Germinal center (tissue), 1 donor: ENCODE measurements at places on chromosomes 5 and 9.

- no peak for DNase-seq
Observed at GRCh38 chr9:133073086-133074014, 11.6 kb downstream of the CEL start.

DNA sequence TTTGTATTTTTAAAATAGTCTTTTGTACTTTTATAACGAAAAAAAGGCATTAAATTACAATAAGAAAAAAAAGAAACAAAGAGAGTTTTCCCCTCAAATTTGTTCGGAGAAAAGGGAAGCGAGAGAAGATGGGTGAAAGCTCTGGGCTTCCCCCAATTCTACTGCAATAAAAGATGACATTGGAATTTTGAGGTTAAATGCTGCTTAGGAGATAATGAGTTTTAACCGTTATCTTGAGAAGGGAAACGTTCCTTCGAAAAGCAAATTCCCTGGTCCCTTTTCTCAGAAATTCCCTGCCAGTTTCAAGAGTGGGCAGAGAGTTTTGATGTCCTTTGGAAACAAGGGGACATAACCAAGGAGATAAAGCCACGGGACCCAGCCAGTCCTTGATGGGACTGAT is 18.4 kb upstream of the ERGIC1 start:
- no peak for DNase-seq

DNA sequence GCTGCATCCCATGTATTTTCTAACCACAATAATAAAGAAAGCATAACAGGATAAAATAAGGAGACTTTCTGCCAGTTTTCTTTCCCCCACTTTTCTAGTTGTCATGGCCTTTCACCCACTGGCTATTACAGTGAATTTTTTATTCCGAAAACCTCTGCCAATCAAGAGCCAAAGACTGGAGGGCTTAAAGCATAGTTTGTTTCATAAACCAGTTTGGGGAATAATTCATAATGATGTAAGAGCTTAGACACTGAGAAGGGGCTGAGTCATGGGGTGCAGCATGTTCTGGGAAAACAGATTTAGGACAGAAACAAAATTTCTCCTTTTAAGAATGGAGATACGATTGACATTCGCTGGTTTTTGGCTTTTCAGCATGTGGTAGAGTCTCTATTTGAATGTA is 4.4 kb upstream of the GLIPR2 start:
- no peak for DNase-seq

DNA sequence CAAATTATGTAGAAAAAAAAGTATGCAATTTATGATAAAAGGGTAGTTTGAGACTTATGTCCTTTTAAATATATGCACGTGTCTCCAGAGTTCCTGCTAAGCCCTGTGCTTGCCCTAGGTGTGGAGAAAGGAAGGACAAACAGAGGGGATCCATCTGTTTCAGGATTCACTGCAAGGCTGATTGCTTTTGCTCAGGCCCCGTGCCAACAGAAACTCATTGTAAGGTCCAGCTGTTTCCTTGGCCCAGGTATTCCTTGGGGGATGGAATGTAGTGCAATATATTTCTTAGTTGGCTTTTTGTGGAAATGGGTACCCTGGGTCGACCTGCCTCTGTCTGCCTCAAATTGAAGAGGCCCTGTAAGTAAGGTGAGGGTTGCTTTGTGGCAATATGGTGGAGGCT is 268.6 kb upstream of the CLINT1 start:
- no peak for DNase-seq

DNA sequence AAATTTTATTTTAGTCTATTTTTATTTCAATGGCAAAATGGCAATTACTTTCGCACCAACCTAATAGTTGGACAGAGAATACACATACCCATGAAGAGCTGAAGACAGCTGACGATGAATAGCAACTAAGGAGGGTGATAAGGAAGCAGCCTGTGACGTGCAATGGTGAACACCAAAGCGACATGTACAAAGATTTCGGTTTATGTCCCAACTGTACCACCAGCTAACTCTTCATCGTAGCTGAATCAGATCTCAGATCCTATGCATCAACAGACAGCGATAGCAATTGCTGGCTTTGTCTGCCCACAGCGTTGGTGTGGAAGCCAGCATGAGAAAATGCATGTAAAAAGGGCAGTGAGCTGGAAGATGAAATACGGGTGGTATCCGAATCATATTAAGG is 130.6 kb upstream of the ANKH start:
- no peak for DNase-seq

GRCh38 chr5:98899456-98899855 is 29.4 kb downstream of the CHD1 start:
- DNase-seq: no peak

GRCh38 chr5:178116143-178116885 is 3.0 kb downstream of the N4BP3 start:
- peak; percentile 67 for DNase-seq

DNA sequence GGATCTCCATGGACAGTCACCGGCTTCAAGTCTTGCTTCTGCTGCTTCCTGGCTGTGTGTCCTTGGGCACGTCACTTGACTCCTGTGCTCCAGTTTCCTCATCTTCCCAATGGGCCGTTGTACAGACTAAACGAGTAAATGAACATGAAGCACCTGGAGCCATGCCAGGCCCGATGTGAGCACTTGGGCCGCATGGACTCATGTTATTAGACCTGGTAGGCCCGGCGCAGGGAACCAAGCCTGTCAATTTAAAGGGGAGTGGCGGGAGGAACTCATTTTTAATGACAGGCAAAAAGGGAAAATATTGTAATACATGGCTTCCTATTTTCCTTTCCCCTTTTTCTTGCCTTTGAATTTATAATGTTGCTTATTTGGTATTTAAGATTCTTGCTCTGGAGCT is 47.5 kb downstream of the TENT4A start:
- DNase-seq: no peak

DNA sequence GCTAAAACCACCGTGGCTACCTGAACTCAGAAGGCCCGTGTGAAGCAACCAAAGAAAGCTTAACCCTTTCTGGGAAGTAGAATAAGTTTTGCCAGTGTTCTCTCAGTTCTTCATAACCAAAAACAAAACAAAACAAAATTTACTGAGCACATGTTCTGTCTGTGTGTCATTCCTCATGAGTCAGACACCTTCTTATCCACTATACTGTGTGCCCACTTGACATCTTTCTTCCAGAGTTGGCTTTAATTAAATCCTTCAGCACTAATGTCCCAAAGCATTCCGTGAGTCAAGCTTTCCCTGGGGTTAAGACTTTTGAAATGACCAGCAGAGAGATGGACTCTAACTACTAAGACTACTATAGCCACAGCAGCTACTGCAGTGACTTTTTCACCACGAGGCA is 61.3 kb downstream of the GLIS3 start:
- DNase-seq: no peak

DNA sequence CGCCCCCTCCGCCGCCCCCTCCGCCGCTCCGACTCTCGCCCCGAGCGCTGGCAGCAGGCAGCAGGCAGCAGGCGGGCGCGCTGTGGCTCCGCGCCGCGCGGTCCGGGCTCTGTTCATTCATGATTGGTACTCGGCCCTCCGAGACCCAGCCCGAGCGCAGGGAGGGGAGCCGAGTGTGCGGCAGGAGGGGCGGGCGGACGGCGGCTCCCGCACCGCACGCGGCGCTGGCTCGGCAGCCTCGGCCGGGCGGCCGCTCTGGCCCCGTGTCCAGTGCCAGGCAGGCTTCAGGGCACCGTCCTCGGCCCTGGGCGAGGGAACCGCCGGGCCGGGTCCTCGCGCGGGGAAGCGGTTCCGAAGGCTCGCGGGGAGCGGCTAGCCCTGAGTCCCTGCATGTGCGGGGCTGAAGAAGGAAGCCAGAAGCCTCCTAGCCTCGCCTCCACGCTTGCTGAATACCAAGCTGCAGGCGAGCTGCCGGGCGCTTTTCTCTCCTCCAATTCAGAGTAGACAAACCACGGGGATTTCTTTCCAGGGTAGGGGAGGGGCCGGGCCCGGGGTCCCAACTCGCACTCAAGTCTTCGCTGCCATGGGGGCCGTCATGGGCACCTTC is at the start of gene KCNIP1:
Gene KCNIP1 (plus strand): TSS at position 31 of the 607 bp plus-strand sequence.
- no peak for DNase-seq

DNA sequence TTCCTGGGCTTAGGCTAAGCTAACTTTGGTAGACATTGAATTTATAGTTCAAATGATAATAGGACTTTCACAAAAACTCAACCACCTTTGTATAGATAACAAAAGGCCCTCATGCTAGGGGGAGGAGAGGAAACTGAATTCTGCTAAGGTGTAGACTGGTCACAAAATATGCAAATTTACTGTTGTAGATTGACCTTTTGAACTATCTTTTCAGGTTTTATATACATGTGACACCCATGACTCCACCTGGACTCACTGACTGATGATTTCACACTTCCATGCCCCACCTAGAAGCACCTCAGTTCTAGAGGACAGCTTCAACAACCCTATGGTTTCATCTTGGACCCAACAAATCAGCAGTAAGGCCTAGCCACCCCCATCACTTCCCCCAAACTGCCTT is 165.7 kb downstream of the CEMIP2 start:
- no peak for DNase-seq

DNA sequence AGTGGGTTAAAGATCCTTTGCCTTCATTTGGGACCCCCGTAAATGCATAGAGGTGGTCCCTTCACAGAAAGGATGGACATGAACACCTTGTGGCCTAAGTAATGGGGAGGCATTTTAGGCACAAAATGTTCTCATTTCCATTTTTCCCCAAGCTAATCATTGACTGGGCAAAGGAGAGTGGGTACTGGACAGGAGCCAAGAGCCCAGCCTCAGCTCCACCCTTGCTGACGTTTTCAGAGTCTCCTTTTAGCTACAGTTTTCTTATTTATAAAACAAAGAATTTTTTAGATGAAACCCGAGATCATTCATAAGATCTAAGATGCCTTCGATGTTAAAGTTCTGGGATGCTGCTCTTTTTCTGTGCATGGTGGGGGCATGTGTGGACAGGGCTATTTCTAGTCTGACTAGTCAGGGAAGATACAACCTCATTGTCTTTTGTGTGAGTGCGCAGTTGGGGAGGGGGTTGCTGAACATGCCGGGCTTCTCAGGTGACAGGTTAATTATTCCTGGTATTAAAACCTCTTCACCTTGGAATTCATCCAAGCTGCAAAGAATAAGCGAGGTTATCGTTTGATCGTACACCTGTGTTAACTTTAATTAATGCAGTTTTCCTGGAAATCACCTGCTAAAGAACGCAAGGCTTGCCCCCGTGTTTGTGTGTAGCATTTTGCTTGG is 48.4 kb downstream of the ADAMTS16 start:
- no peak for DNase-seq

GRCh38 chr9:112065806-112066606 is 109.1 kb downstream of the SUSD1 start:
- no peak for DNase-seq

GRCh38 chr9:14985419-14985818 is 75.2 kb upstream of the FREM1 start:
- DNase-seq: no peak

- DNase-seq: no peak
Observed at GRCh38 chr5:178473854-178474253, 116.3 kb downstream of the COL23A1 start.

- peak; percentile 74 for DNase-seq
Observed at GRCh38 chr9:109903515-109904138, 123.6 kb downstream of the PALM2AKAP2 start.

GRCh38 chr9:88748566-88749261 is 213.7 kb downstream of the NXNL2 start:
- DNase-seq: no peak

DNA sequence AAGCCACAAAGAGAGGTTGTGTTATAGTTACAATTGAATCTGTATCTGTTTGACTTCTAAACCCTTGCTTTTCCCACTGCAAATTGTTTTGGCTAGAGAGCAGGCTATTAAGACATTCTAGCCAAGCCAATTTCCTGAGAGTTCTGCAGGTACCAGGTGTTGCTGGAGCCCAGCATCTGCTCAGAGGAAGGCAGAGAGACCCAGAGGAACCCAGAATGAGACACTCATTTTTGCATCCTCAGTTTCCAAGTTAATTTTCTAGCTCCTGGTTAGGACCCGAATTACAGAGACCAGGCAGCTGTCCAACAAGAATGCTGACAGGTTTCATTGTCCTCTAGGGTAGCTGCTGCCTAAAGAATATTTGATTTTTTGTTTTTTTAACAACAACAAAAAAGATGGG is 266.2 kb downstream of the TRIM32 start:
- no peak for DNase-seq

GRCh38 chr5:66658516-66658915 is 62.3 kb downstream of the MAST4 start:
- DNase-seq: no peak

- no peak for DNase-seq
Observed at GRCh38 chr5:13249854-13250253, 694.6 kb downstream of the DNAH5 start.

DNA sequence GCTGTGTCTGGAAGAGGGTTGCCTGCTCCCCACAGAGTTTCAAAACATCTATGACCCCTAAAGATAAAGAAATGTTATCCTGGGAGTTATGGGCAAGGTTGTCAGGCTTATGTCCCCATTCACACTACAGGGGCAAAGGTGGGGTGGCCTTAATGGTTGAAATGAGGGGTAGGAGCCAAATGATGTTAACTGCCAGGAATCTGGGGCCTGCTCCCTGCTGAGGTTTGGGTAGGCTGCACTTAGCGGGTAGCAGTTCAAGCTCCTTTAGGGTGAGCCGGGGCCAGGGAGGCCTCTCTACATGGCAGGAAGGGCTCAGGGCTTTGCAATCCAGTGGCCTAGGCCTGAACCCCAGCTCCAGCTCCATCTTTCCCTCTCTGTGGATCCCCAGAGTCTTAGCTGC is 3.0 kb downstream of the FGF18 start:
- no peak for DNase-seq

- DNase-seq: no peak
Observed at GRCh38 chr5:59149271-59149670, 566.4 kb downstream of the RAB3C start.

GRCh38 chr5:91048073-91048472 is 335.0 kb downstream of the ARRDC3 start:
- DNase-seq: no peak

DNA sequence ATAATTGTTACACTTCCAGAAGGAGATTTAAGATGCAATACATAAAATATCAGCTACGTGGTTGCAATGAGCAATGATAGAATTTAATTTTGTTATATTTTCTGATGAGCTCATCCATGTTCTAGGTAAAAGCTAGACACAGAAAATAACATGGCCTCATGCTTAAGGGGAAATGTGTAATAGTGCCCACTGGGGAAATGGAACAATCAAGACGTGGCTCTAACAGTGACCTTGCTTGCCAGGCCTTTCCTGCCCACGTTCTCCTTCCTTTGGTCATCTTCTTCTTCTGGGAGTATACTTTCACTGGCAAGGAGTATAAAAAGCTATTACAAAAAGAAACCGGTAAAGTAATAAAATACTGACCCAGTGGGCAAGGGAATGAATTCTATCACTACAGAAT is 116.2 kb upstream of the TMEM161B start:
- no peak for DNase-seq

DNA sequence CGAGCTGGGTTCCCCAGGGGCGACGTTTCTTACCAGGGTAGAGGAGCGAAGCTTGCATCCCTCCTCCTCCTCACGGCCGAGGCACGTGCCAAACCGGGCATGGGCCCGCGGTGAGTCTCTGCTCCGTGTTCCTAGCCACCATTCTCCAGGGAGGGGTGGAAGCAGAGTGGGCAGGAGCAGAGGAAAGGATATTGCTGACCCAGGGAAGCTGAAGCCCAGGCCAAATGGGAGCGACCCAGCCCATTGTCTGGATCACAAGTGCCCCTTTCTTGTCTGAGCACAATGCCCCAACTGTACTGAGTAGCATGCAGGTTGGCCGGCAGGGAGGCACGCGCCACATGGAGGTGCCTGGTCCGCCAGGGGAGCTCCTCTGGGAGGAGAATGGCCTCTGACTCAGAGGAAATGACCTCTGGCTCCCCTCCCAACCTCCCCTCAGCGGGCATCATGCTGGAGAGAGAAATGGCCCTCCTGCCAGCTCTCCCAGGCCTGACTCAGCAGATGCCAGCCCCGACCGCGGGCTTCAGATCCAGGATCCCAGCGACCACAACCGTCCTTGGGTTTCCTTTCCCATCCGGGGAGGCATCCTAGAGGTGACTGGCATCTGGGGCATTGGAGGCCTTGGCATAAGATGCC is 1.1 kb downstream of the PRR7 start:
- no peak for DNase-seq
